ENCODE measurements at places on chromosomes 13 and 19. TPM values are rescaled to one million over a fixed set of nuclear protein-coding genes. Genes with fewer than 3 reads are reported as not detected.

The GNA15 gene
- total RNA-seq = 6.6 TPM

The PABPC3 gene
- 0.87 TPM for total RNA-seq

The MYO1F gene
- 25.5 TPM for total RNA-seq

The CASP14 gene
- not detected for total RNA-seq

The KLC3 gene
- total RNA-seq = not detected
